ENCODE measurements at places on chromosomes 6 and 20.

DNA sequence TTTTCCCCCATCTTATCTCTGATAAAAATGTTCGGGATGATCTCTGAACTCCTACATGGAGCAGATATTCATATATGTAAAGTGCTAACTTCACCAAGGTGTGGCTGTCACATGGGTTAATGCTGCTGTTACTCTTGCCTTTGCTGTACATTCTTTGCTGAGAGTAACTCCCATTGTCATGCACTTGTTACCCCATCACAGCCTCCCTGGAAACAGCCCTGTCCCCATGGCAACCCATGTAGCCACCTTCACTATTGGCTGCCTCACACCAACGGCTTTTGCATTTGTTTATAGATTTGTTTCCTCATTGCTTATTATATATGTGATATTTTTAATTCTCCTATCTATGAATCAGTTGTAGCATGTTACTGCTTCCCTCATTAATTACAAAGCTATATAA is 17.3 kb upstream of the IBTK start:
- no peak for DNase-seq

DNA sequence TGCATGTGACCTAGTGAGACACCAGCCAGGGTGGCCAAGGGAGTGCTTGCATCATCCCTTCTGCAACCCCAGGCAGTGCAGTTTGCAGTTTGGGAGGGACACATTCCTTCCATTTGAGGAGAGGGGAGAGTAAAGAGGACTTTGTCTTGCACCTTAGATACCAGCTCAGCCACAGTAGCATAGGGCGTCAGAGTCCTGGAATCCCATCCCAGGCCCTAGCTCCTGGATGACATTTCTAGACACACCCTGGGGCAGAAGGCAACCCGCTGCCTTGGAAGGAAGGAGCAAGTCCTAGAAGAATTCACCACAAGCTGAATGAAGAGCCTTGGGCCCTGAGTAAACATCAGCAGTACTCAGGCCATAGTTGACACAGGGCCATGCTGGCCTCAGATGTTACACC is 680.4 kb upstream of the IMPG1 start:
- DNase-seq: no peak

DNA sequence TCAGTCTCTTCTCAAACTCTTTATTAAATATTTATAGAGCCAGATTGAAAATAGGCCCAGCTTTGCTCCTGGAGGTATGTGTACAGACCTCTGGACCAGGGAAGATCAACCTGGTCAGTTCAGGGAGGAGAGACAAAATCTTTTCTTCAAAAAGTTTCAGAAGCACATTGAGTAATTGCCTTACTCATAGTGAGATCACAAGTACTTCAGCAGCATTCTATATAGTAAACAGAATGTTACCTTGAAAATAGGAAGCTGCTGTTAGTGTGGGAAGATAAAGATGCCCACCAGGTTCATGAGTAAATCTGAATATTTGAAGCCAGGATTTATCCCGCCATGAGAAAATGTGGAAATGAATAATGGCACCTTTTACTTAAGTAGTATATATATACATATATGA is 665.9 kb upstream of the CITED2 start:
- no peak for DNase-seq

DNA sequence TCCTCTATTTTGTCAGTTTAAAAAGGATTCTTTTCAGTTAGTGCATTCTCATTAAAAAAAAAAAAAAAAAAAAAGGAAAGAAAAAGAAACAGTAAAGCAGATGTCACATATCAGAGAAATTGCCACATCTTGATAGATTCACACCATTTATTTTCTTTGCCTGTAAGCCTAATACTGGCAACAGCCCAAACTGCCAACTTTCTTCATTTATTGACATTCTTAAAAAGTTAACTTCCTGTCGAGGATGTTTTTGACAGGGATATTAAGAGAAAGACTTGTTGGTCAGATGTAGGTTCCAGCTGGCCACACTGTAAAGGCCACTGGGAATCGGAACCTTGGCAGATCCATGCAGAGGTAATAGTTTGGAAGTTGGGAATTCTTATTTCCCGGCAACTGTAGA is 332.6 kb downstream of the NRN1 start:
- no peak for DNase-seq

DNA sequence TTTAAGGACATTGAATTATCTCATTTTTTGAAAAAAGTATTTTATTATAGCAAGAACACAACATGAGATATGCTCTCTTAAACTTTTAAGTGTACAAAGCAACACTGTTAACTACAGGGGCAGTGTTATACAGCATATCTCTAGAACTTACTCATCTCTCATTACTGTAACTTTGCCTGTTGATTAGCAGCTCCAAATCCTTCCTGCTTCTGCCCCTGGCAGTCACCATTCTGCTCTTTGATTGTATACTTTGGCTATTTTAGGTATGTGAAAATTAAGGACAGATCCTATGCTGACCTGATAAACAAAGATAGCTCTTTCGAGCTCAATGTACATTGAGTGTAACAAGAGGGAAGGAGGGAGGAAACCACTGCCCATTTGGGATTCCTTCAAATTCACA is 1349.8 kb upstream of the GJE1 start:
- no peak for DNase-seq

- DNase-seq: no peak
These were observed 127.0 kb downstream of the PXDC1 start for GRCh38 chr6:3624250-3625136.

GRCh38 chr6:105646391-105646867 is 243.5 kb upstream of the PREP start:
- no peak for DNase-seq

DNA sequence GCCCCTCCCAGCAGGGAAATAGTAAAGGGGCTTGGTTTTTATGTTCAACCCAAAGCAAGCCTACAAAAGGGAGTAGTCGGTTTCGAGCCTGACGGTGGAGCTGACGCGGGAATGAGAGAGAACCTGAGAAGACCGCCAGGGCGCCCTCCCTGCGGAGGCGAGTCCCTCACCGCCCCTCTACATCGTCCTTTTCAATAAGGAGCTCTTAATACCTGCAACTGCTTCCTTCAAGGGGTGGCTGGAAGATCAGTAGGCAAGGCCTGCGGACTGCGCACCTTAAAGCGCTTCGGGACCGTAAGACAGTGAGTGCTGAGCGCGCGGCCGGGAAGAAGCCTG is 709 bp upstream of the ZNF76 start:
- DNase-seq: no peak

DNA sequence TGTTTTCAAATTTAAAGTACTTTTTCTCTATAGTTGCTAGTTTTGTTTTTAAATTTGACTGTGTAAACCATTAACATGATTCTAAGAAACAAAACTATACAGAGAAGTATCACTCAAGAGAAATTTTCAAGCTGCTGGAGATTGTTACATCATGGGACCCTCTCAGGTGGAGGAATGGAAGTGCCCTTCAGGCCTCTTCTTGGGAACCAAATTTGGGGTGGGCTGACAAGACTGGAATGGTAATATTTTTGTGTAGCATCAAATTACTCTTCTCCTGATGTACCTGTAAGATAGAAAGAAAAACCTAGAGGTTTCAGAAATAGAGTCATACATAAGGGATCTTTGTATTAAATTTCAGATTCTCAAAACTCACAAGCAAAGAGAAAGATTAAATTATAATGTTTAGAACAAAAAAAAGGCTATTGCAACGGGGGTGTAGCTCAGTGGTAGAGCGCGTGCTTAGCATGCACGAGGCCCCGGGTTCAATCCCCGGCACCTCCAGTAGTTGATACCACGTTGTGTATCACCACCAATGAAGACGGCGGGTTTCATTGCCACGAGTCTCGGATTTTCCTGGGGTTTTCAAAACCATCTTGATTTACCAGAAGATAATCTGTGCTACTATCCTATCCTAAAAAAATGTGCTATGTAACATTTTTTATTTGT is 193.7 kb downstream of the GPX5 start:
- DNase-seq: no peak

GRCh38 chr20:49534255-49534712 is 33.7 kb downstream of the PTGIS start:
- no peak for DNase-seq

- DNase-seq: no peak
These were observed 257.5 kb downstream of the ADGB start for GRCh38 chr6:146856296-146856695.

- DNase-seq: no peak
These were observed 356.3 kb downstream of the HTR1B start for GRCh38 chr6:77106992-77107391.

GRCh38 chr6:17635568-17635967 is 35.5 kb downstream of the FAM8A1 start:
- no peak for DNase-seq

GRCh38 chr6:129696843-129697242 is 13.1 kb downstream of the ARHGAP18 start:
- DNase-seq: no peak

DNA sequence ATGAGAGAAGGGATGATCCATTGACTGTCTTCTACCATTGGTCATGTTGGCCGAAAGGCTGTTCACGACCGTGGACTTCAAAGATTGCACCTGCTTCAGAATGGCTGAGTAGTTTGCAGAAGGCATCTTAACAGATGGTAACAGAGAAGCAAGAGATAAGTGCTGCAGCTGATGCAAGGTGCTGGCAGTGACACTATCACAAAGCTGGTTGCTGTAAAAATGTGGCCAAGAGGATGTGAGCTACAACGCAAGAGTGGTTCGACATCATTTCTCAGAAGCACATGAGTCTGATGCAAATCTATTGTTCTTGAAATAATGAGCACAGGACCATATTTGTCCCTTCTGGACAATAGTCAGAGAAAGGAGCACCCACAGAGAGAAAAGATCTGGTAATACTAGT is 27.0 kb upstream of the ANKEF1 start:
- DNase-seq: no peak

DNA sequence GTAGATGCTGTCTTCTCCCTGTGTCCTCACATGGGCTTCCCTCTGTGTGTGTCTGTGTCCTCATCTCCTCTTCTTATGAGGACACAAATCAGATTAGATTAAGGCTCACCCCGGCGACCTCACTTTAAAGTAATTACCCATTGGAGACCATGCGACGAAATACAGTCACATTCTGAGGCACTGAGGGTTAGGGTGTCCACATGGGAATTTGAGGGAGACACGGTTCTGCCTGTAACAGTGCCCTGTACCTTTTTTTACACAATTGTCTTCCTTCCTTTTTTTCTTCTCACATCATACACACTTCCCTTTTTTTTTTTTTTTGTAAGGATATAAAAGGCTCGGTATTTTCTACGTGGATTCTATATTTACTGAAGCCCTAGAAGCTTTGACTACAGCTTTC is 48.9 kb downstream of the DEK start:
- DNase-seq: no peak

DNA sequence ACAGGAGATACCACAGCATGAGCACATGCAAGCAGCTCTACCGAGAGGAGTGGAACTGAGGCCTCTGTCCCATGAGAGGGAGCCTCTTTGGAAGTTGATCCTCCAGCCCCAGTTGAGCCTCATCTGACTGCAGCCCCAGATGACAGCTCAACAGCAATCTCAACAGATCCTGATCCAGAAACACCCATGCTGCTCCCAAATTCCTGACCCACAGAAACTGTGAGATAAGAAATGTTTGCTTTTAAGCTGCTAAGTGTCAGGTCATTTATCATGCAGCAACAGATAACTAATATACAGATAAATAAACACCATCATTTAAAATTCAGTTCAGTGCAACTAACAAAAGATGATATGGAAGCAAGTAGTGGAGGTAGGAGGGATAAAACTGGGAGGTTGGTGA is 4.8 kb upstream of the ARFGEF2 start:
- DNase-seq: no peak

- DNase-seq: no peak
These were observed 94.2 kb upstream of the EXOC2 start for GRCh38 chr6:786946-787763.

GRCh38 chr20:16062661-16063581 is 510.3 kb downstream of the KIF16B start:
- no peak for DNase-seq

DNA sequence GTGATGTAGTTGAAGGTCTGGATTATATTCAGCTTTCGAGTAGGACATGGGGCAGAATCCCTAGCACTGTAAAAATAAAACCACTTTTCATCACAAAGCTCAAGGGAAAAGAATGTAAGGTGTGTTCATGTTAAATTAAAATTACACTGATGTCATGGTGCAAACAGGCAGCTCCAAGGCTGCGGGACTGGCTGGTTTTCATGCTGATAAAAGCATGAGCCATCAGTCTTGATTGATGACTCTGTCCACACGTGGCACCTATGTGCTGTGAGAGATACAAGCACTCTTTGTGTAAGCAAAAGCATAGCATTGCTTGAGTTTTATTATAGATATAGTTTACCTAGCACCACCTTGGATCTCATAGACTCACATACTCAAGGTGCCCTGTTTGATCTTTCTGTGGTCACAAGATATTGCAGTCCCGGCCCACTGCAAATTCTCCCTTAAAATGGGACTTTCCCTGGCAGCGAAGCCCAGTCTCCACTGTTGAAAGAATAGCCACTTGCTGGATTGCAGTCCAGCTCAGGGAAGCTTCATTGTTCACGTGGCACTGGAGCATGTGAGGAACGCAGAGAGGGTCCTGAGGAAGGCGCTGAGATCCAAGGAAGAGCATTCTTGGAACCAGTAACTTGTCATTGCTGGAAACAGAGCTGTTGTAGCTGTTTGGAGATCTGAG is 90.6 kb downstream of the TIAM2 start:
- no peak for DNase-seq

GRCh38 chr6:168939796-168940195 is 313.9 kb downstream of the THBS2 start:
- no peak for DNase-seq

GRCh38 chr20:53237461-53237860 is 265.3 kb downstream of the TSHZ2 start:
- no peak for DNase-seq

DNA sequence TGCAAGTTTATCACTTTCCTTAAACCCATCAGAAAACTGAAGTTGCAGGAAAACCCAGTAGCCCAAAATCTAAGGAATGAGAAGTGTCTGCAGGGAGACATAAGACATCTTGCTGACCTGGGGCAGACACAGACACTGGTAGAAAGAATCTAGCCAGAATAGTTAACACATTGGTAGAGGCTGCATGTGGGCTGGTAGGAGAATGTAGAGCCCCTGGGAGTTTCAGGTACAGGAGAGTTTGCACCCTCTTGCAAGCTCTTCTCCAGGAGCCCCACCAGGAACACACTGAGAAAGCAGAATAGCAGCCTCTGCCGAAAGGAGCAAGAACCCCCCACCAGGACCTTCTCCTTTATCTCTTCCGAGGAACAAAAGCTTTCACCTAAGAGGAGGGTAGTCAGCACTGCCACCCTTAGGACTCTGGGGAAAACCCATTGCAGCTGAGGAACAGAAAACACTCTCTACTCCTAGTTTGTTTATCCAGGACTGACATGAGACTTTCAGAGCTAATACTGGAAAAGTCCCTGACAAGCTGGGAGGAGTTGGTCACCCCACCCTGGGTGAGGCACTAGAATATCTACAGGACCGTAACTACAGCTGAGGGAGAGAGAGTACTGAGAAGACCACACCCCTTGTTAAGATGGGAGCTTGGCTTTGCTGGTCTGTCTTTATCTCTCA is 10.5 kb upstream of the OGFRL1 start:
- no peak for DNase-seq

All from esophagus squamous epithelium (tissue), 5 donors.